Mesothelial cell of epicardium (in vitro differentiated cells): ENCODE measurements at places on chromosomes 11 and 22. TPM values are rescaled to one million over a fixed set of nuclear protein-coding genes. Genes with fewer than 3 reads are reported as not detected.

DNA sequence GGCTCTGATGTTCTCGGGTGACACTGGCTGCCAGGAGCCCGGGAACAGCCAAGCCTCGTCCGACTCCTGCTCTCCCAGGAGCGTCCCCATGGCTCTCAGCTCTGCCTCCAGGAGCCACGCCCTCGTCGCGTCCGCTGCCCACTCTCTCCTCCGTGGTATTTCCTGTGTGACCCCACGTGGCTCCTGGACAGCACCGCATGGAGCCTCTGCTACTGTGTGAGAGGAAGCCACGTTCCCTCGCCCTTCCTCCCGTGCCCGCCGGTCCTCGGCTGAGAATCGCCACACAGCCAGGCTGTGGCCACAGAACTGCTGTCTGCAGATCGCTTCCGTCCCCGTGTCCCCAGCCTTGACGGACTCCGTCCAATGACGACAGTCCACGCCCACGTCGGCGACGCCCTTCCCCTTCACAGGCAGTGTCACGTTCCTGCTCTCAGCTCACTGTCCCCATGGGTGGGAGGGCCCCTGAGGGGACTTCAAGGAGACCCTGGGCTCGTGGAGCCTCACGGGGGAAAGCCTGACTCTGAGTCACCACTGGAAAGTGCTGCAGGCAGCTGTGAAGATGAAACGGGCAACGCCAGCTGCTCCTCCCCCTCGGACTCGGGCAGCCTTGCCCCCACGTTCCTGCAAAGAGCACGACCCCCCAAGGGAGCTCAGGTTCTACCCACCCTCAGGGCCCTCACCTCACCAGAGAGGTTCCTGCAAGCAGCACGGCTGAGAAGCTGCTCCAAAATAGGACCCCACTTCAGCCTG is 458.5 kb downstream of the BRD1 start:
- no peak for DNase-seq

DNA sequence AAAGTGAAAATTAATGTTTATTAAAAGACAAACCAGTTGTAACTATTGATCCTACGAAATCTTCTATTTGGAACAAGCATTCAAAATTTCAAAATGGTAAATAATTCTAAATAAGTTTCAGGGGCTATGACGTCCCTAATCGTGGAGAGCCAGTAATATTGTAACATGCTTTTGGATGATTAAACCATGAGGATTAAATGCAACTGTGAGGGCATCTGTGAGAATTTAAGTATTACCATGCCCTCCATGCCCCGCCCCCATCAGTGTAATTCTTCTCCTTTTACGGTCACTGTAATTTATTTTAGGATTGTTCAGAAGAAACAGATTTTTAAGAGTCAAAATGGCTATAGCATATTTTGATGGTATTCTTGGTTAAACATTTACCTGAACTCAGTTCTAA is 133.2 kb downstream of the APOL5 start:
- DNase-seq, result no peak

DNA sequence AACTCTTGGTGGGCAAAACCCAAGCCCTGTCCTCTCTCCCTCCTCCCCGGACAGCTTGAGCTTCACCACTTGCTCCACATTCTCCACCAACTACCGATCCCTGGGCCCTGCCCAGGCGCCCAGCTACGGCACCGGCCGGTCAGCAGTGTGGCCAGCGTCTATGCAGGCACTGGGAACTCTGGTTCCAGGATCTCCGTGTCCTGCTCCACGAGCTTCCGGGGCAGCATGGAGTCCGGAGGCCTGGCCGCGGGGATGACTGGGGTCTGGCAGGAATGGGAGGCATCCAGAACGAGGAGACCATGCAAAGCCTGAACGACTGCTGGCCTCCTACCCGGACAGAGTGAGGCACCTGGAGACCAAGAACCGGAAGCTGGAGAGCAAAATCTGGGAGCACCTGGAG is 68.9 kb upstream of the RTL6 start:
- no peak for DNase-seq

Gene UBQLN3
- 0.63 to 1.2 TPM (median 0.71 TPM) in 3 replicates for total RNA-seq

Gene ZNF280B
- 6.0 to 6.9 TPM (median 6.4 TPM) in 3 replicates for total RNA-seq

GRCh38 chr11:85946221-85946620 is 91.0 kb downstream of the CCDC83 start:
- DNase-seq, result no peak

- DNase-seq, result no peak
These were observed 50.2 kb downstream of the RPL27A start for GRCh38 chr11:8732748-8733241.

GRCh38 chr11:11230802-11231562 is 122.1 kb downstream of the CSNK2A3 start:
- DNase-seq, result no peak

- DNase-seq, result no peak
These were observed 2.1 kb downstream of the CD44 start for GRCh38 chr11:35141071-35141470.

- DNase-seq, result no peak
These were observed 86.0 kb downstream of the RRM1 start for GRCh38 chr11:4180441-4181183.

- DNase-seq, result no peak
These were observed 1487.3 kb downstream of the TBC1D22A start for GRCh38 chr22:48249713-48250268.

DNA sequence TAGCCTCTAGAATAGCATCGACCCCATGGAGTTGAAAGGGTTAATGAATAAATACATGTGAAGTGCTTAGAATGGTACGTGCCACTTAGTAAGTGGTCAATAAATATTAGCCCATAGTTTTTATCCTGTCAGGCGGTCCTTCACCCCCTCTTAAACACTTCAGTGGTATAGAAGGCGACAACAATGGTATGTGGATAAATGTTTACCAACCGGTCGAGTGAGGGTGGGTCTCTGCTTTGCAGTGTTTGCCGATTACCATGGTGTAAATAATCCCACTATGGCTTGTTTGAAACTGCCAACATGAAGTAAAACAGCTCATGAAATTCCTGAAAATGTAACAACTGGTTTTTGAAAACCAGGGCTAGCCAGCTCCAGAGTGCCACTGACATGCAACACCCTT is 541.2 kb downstream of the BUD13 start:
- no peak for DNase-seq

DNA sequence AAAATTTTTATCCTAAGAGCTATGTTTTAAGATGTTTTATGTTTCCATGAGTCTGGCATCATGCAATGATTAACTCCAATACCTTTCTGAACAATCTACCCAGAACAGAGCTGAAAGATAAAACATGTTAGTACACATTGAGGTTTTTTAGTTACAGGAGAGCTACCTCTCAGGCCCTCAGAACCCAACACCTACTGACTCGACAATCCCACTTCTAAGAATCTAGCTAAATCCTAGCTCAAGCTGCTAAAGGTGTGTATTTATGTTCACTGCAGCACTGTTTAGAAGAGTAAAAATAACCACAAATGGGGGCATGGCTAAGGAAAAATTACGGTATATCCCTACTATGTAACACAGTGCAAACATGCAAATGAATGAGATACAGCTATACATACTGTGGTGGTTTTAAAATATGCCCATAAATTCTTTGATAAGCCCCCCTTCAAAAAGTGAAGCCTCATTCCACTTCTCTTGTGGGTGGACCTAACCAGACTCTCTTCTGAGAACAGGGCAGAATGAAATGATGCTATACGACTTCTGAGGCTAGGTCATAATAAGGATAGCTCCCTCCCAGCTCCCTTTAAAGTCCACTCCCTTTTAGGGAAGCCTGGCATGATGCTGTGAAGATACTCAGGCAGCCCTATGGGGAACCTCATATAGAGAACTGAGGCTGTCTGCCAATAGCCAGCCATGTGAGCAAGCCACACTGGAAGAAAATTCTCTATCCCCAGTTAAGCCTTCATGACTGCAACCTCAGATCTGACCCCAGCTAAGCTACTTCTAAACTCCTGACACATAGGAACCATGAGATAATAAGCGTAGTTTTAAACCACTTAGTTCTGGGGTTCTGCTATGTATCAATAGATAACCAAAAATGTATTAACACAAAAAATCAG is 29.5 kb downstream of the TMEM123 start:
- DNase-seq, result no peak
